LNCaP clone FGC (cell line): ENCODE measurements at places on chromosomes 4 and X.

DNA sequence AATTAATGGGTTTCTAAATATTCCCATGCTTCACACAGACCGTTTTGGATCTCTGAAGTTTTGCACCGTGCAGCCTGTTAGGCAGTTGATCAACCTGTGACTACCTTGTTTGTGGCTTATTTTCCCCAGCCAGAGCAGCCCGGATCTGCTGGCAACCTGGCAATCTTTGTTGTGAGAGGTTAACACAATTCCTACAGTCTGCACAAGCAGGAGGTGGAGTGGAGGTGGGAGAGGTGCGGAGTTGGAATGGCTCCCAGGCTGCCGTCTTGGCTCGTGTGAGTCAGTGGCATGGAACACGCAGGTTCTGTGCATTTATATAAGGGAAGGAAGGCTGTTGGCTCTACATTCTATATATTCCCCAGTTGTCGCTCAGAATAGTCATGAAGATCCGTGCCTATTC lies 70.9 kb upstream of the STOX2 start:
- no peak for DNase-seq

- no peak for DNase-seq
Observed at GRCh38 chrX:33086886-33087285, 124.5 kb downstream of the DMD start.

- DNase-seq, result no peak
Observed at GRCh38 chr4:28772066-28772465, 1911.4 kb downstream of the STIM2 start.

GRCh38 chr4:75633846-75634245 lies 3.5 kb upstream of the CDKL2 start:
- no peak for DNase-seq

DNA sequence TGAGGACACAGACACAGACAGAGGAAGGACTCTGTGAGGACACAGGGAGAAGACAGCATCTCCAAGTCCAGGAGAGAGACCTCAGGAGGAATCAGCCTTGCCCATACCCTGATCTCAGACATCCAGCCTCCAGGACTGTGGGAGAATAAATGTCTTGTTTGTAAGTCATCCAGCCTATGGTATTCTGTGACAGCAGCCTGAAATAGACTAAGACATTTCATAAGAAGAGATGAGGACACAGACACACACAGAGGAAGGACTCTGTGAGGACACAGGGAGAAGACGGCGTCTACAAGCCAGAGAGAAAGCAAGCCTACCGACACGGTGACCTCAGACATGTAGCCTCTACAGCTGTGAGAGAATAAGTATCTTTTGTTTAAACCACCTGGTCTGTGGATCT lies 112.1 kb downstream of the DHRSX start:
- no peak for DNase-seq

DNA sequence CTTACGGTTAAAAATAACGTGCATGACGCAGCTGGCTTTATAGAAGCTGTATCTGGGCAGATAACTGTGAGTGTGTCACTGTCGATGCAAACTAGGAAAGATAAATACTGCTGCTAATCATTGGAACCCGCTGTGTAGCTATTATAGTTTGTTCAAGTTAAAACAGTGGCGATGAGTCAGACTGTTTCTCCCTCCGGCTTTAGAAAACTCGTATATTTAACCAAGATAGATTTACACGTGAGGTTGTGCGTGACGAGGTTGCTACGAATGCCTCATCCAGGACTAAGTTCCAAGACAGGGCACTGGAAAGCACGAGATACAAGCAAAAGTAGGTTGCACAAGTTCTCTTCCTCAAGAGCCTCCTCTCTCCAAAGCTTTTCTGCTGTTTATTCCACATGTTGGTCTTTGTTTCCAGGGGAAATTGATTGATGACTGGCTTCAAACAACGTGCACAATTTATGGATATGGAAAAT lies 270.7 kb downstream of the FBXW7 start:
- peak; percentile 15 for DNase-seq

GRCh38 chr4:87490664-87491369 lies 38.4 kb downstream of the SPARCL1 start:
- DNase-seq, result no peak

DNA sequence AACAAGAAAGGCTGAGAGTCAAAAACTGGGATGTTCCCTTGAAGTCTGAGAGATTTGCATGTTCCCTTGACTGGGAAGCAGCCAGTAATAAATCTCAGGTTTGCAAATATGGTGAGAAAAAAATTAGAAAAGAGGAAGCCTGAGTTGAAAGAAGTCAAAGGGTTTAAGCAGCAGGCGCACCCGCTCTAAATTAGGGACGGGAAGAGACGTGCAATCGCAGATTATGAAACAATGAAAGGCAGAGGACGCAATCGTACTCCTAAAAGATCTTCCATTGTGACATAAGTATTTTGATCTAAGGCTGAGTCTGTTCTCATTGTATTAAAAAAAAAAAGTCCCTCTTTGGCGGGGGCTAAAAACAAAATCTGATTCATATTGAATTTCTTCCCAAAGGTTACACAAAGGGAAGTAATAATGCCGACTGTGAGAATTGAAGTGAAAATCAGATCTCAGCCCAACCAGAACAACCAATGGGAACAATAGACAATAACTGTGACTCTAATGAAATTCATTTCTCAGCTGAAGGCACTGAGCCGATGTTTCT lies 28.2 kb downstream of the SAT1 start:
- DNase-seq, result no peak

DNA sequence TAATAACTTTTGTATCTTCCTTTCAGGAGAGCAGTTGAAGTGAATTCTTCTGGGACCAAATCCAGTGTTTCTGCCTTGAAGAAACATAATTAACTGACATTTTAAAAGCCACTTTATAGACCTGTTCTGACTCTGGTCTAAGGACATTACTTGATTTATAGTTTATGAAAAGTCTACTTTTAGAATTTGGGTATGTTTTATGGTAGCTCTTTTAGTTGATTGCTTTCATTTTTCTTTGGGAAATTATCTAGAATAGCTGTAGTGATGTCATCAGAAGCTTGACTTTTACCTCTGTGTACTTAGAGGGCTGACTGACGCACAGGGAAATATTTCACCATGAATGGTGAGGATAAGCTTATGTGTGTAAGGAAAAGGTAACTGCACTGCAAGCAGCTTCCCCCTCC lies 131.8 kb upstream of the LIMCH1 start:
- DNase-seq, result no peak

- no peak for DNase-seq
Observed at GRCh38 chrX:118974908-118975671, 672 bp downstream of the LONRF3 start.
